ENCODE measurements at places on chromosomes 4 and X. TPM values are rescaled to one million over a fixed set of nuclear protein-coding genes. Genes with fewer than 3 reads are reported as not detected.

The TLR2 gene
- total RNA-seq, result 0.62 TPM

The MND1 gene
- total RNA-seq, result 12.3 TPM

The GAGE12G gene
- total RNA-seq, result not detected

The CLCN5 gene
- total RNA-seq, result 0.76 TPM

The SPARCL1 gene
- not detected for total RNA-seq

The FAM184B gene
- total RNA-seq, result 0.10 TPM

The MAMLD1 gene
- total RNA-seq, result 0.43 TPM

The PNCK gene
- total RNA-seq, result 0.43 TPM

The ERVMER34-1 gene
- total RNA-seq, result 0.94 TPM

The PIGA gene
- total RNA-seq, result 6.9 TPM

The TLR8 gene
- total RNA-seq, result not detected

The HDAC6 gene
- total RNA-seq, result 16.1 TPM

The TMEM35A gene
- 0.23 TPM for total RNA-seq

The PLAC8 gene
- not detected for total RNA-seq

The CYTL1 gene
- total RNA-seq, result not detected

The RBM41 gene
- 12.2 TPM for total RNA-seq

The SORBS2 gene
- total RNA-seq, result 0.10 TPM

The MAGEB17 gene
- not detected for total RNA-seq

The TEX13D gene
- total RNA-seq, result not detected

The PPBP gene
- total RNA-seq, result not detected

The CAPN6 gene
- not detected for total RNA-seq

The RHOXF1 gene
- total RNA-seq, result not detected

The KCNE5 gene
- 0.53 TPM for total RNA-seq

The TBC1D8B gene
- 2.5 TPM for total RNA-seq

The PSAPL1 gene
- not detected for total RNA-seq

The SEPTIN6 gene
- total RNA-seq, result 5.7 TPM

The PAGE1 gene
- not detected for total RNA-seq

The DYNLT3 gene
- 34.2 TPM for total RNA-seq

The NEUROG2 gene
- not detected for total RNA-seq

The F8 gene
- 7.4 TPM for total RNA-seq

The S100P gene
- not detected for total RNA-seq

The LNX1 gene
- total RNA-seq, result 7.4 TPM

The ZMAT1 gene
- not detected for total RNA-seq

The PGRMC1 gene
- 120 TPM for total RNA-seq

The SMARCA1 gene
- total RNA-seq, result 10.7 TPM

The MAGEC3 gene
- not detected for total RNA-seq

The PDLIM3 gene
- total RNA-seq, result not detected

The SRD5A3 gene
- total RNA-seq, result 12.6 TPM

The AFAP1 gene
- total RNA-seq, result 25.3 TPM

The KDR gene
- total RNA-seq, result not detected

The TAF7L gene
- 5.0 TPM for total RNA-seq

The TRIM75 gene
- total RNA-seq, result not detected
